ENCODE measurements at places on chromosomes 4 and X. TPM values are rescaled to one million over a fixed set of nuclear protein-coding genes. Genes with fewer than 3 reads are reported as not detected.

GRCh38 chrX:132671229-132671641 lies 182.4 kb upstream of the MBNL3 start:
- H3K36me3 ChIP-seq, result no peaks in the 10 kb centered on the region
- H3K4me1 ChIP-seq, result no peaks in the 10 kb centered on the region
- H3K27me3 ChIP-seq, result peaks cover 5% of the 10 kb centered on the region
- no peak for DNase-seq
- H3K4me3 ChIP-seq, result no peak overlapping the region

GRCh38 chr4:81919810-81920209 lies 448.1 kb upstream of the RASGEF1B start:
- H3K36me3 ChIP-seq, result no peaks in the 10 kb centered on the region
- no peaks in the 10 kb centered on the region for H3K27me3 ChIP-seq
- H3K4me3 ChIP-seq, result no peak overlapping the region
- H3K27ac ChIP-seq, result no peak overlapping the region

GRCh38 chr4:114547340-114548134 lies 51.1 kb upstream of the UGT8 start:
- H3K27ac ChIP-seq, result no peak overlapping the region
- no peaks in the 10 kb centered on the region for H3K36me3 ChIP-seq
- H3K27me3 ChIP-seq, result no peaks in the 10 kb centered on the region
- H3K4me1 ChIP-seq, result no peaks in the 10 kb centered on the region
- no peak overlapping the region for H3K4me3 ChIP-seq

DNA sequence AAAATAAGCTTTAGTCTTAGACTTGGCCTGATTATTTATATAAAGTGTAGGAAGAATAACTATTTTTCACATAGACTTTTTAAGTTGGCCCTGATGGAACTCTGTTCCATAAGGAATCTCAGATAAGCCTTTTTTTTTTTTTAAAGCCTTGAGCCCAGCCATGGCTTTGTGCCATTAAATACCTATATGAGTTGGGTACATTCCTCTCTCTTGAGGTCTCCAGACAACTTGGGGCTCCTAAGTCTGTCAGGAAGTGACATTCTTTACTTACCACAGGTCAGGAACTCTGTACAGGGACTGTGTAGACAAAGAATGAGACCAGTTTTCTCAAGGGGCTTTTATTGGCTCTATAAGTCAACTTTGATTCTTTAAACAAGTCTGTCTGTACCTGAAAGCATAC lies 27.1 kb upstream of the IGFBP7 start:
- DNase-seq, result no peak
- no peaks in the 10 kb centered on the region for H3K27me3 ChIP-seq
- no peak overlapping the region for H3K27ac ChIP-seq
- H3K36me3 ChIP-seq, result no peaks in the 10 kb centered on the region
- no peak overlapping the region for H3K4me3 ChIP-seq

DNA sequence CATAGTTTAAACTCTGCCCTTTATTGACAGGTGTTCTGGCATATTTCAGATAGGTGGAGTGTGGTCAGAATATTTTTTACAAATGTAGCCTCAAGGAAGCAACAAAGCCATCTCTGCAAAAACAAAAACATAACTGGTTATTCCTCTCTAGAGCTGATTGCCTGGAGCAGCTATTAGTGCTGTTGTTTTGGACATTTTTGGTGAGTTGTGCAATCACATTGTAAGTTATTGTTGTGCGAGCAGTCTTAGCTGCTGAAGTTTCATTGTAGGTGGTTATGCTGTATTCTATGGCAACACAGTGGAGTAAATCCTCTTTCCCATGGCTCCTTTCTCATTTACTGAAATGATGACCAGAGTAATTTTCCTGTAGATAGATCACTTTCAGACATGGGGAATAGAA lies 1413.0 kb downstream of the PCDH7 start:
- no peak overlapping the region for H3K27ac ChIP-seq
- no peak overlapping the region for H3K4me3 ChIP-seq
- DNase-seq, result no peak
- no peaks in the 10 kb centered on the region for H3K4me1 ChIP-seq

DNA sequence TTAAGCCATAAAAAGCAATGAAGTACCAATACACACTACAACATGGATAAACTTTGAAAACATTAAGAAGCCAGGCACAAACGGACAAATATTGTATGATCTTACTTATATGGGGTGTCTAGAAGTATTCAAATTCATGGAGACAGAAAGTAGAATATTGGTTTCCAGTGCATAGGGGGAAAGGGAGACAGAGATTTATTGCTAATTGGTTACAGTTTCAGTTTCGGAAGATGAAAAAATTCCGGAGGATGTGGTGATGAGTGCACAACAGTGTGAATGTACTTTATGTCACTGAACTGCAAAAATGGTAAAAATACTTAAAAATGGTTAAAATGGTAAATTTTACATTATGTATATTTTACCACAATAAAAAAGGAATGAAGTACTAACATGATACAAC lies 5.1 kb upstream of the PRDX4 start:
- DNase-seq, result no peak
- H3K27me3 ChIP-seq, result peaks cover 4% of the 10 kb centered on the region
- H3K27ac ChIP-seq, result no peak overlapping the region
- no peaks in the 10 kb centered on the region for H3K4me1 ChIP-seq

The TAB3 gene
- polyA plus RNA-seq, result 17.4 TPM

The GC gene
- polyA plus RNA-seq, result 0.03 TPM

All from adrenal gland (tissue), 19 donors.